ENCODE measurements at places on chromosomes 3 and 15.

DNA sequence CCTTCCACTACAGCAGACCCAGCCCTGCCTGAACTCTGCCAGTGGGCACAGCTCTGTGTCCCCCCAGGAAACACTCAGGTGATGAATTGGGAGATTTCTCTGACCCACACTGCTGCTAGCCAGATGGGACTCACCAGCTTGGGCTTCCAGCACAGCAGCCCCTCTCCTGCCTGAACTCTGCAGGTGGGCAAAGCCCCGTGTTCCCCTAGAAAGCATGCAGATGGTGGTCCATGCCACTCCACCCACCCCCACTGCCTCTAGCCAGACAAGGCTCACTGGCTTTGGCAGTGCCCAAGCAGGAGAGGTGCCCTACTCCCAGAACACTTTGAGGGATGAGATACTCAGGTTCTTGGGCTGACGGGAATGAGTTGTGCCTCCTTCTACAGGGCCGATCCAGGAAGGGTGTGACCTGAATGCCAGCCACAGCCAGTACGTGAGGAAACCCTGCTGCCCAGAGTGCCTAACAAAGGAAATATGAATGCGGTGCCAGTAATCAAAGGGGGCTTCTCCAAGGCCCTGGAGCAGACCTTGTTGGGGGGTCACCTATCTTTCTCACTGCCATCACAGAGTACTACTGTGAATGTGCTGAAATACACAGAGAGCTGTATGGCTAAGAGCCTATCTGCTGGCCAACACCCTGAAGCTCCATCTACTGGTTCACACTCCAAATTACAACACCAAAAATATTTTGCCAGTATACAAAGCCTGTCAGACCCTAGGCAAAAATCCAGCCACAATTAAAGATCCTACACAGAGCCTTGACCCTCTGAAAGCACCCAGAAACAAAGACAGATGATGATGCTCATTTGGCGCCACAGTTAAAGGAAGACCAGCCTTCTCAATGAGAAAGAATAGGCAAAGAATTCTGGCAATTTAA is 61.9 kb downstream of the BTLA start:
- no peak for DNase-seq

DNA sequence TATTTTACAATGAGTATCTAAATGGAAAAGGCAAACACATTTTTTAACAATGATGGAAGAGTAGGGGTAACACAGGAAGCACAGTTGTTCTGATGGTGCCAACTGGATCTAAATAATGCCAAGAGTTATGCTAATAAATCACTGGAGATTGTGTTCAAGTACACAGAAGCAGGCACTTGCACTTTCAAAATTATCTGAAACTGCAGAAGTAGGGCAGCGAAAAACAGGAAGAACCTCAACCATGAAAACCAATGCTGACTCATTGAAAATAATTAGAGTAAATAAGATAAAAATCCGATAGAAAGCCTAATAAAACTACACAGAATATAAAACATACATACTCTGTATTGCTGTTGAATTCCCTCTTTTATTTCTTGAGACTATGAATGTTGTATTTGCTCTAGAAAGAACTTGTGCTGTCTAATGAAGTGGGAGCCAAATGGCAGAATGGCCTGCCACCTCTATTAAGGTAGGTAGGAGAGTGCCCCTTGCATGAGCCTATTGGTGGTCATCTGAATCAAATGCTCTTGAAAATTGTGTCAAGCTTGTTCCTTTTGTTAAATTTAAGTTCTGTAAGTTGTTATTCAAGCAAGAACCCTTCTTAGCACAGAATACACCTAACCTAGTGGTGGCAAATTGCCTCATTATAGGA is 93.7 kb downstream of the ABI3BP start:
- no peak for DNase-seq

- no peak for DNase-seq
These were observed 100.7 kb downstream of the ASB7 start for GRCh38 chr15:100703032-100703578.

DNA sequence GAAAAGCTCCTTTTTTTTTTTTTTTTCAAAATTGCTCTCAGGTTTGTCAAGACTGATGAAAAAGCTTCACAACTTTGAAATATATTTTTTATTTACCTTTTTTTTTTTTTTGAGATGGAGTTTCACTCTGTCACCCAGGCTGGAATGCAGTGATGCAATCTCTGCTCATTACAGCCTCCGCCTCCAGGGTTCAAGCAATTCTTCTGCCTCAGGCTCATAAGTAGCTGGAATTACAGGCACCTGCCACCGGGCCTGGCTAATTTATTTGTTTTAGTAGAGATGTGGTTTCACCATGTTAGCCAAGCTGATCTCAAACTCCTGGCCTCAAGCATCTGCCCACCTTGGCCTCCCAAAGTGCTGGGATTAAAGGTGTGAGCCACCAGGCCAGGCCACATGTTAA is 1515.0 kb downstream of the OTOL1 start:
- DNase-seq = no peak

DNA sequence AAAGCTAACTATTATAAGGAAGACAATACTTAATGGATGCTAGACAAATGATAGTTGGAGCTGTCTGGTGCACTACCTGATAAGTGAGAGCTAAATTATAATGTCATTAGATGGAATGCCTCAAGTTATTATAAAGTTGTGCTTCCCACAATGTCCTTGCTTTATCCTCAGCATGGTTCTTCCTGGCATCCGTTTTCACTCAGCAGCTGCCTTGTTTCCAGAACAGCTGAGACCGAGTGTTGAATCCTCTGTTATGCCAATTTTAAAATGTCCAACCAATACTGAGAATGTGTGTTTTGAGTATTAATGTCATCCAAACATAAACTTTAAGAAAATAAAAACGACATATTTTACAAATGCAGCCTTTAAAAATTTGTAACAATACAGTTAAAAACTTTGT is 286.7 kb upstream of the SOX2 start:
- DNase-seq = no peak

GRCh38 chr15:79397269-79397910 is 34.7 kb upstream of the MINAR1 start:
- DNase-seq = no peak

- no peak for DNase-seq
These were observed 5.2 kb downstream of the MEIS2 start for GRCh38 chr15:37094915-37095711.

- no peak for DNase-seq
These were observed at the start of gene SLC27A2 for GRCh38 chr15:50181969-50182218. Gene SLC27A2 (plus strand): TSS chr15:50182196. CDS start chr15:50182428, 232 bp downstream.

- no peak for DNase-seq
These were observed 63.0 kb downstream of the HES1 start for GRCh38 chr3:194198938-194199337.

GRCh38 chr15:89837134-89837829 is 22.6 kb upstream of the ANPEP start:
- DNase-seq = no peak
